ENCODE measurements at places on chromosomes 6 and 20.
A peak's percentile ranks its signal among the peaks of the same experiment; 100 is the strongest.

DNA sequence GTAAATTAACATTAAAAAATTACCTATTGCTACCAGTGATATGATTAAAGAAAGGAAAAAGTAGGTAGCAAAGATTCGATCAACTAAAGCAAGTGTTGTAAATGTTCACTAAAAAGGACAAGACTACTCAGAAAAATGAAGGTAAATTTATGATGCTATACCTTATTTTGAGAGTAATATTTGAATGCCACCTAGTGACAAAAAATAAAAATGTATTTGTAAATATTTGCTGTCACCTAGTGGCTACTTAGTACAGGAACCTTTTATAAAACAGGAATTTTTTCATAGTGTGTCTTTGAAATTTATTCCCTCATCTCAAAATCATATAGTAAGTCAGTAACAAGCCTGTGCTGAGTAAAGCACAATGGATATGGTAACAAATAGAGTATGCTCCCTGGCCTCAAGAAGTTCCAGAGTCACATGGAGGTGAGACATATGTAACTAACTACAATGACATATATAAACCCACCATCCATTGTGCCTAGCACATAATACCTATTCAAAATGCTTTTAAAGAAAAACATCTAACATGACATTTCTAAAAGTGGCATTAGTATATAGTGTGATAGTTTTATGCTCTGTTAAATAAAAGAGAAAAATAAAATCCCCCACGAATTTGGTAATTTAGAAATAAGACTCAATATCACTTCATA, 193.1 kb upstream of the SIM1 start:
- no peak for DNase-seq

- DNase-seq: no peak
These were observed 45.5 kb downstream of the PCNA start for GRCh38 chr20:5074232-5074674.

DNA sequence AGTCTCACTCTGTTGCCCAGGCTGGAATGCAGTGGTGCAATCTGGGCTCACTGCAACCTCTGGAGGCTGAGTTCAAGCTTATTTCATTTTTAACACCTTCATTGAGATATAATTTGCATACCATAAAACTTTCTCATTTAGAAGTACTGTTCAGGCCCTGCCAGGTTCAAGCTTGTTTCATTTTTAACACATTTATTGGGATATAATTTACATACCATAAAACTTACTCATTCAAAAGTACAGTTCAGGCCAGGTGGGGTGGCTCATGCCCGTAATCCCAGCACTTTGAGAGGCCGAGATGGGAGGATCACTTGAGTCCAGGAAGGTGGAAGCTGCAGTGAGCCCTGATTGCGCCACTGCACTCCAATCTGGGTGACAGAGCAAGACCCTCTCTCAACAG, 5.5 kb downstream of the OR2B6 start:
- no peak for DNase-seq

DNA sequence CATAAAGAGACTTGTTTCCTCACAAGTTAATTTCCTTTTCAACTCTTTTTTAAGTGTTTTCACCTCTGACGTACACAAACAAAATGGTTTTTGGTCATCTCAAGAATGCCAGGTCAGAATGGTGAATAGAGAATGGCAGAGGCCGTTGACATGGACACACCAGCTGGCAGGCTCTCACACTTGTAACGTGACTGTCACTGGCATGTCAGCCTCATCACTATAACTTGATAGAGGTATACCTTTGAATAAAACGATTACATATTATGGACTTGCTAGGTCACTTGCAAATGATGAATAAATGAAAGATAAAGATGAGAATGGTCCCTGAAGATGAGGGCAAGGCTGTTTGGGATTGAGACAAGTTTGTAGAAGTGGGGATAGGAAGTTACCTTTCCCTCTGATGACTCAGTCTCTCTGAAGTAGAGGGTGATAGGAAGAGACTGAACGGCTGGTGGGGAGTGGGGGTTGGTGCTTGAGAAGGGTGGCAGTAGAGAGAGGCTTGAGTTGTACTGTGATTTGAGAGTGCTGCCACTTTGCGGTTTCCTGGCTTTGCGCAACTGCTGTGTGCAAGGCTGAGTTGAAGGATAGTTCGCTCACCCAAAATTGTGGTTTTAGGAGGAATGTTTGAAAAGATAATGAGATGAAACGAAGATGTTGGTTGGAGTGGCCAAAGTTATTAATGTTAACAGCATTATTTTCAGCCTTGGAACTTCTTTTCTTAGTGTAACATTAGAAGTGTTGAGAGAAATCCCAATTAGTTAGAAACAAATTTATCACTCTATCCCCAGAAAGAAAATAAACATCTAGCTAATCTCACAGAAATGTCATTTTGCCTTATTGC, 30.3 kb downstream of the TBPL1 start:
- DNase-seq: peak; percentile 3

- DNase-seq: no peak
These were observed 58.0 kb upstream of the MYL9 start for GRCh38 chr20:36483209-36483918.

DNA sequence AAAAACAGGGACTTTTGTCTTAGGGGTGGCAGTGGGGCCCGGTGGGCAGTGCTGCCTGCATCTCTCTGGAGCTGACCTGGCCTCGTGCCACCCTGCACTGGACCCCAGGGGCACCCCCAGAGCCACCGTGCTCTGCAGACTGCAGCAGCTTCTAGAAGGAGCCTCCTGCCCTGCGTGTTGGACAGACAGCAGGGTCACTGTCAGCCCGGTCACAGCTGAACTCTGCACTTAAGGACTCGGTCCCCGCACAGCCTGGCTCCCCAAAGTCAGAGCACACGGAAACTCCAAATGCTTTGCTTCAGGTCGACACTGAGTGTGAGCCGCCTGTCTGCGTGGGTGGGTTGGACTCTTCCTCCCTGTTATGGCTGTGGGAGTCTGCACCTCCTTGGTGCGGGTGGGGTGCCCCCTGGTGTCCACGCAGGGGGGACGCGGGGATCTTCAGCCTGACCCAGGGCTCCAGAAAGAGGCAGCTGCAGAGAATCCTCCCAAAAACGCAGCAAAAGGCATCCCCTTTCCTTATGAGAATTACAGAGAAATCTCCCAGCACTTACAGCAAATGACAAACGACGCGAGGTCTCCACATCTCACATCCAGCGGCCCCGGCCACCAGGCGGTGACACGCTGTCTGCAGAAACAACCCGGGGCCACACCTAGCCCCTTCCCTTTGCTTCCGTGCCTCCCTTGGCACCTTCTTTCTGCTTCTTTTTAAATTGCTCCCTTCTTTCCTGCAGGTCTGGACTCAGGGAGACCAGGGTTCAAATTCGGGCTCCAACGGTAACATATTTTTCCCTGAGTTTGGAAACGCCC, 36.3 kb upstream of the DACT2 start:
- DNase-seq: no peak

DNA sequence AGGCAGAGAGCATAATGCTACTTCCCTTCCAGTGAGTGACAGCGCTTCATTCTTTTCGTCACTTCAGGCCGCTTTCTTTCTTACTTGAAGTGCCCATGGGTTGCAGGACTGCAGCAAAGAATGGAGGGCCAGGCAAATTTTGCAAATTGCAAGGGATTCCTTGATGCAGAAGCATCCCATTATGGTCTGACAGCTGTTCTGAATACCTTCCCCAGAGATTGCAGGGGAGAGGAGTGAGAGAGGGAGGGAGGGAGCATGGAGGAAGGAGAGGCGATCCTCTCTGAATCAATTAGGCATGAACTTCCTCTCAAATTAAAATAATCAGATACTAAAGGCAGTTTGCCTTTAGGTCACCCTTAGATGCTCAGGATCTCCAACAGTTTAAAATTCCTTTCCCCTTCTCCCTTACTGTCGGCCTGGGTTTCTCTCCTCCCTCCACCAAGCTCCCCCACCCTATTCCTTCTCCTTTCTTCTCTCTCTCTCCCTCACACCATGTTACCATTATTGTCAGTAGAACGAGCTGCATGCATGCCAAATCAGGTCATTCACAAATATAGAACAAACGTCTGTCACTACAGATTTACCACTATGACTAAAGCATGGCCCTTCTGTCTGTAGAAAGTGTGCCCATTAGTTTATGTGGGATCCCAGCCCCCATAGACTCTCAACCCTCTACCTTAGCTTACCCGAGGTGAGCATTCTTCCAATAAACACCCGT, 289.2 kb downstream of the CD83 start:
- DNase-seq: no peak

GRCh38 chr6:157228426-157229131, 94.7 kb downstream of the TMEM242 start:
- no peak for DNase-seq

DNA sequence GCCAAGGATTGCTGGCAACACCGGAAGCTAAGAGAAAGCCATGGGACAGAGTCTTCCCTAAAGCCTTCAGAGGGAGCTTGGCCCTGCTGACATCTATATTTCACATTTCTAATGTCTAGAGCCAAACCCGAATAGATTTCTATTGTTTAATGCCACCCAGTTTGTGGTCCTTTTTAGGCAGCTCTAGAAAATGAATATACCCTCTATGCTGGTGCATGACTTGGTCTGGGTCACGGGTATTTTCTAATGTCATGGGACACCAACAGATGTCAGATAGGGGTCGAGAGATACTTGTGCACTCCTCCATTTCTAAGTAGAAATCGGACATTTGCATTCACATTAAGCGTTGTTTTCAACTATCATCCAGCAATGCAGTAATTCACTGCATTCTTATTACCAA, 37.0 kb upstream of the SOX4 start:
- no peak for DNase-seq

DNA sequence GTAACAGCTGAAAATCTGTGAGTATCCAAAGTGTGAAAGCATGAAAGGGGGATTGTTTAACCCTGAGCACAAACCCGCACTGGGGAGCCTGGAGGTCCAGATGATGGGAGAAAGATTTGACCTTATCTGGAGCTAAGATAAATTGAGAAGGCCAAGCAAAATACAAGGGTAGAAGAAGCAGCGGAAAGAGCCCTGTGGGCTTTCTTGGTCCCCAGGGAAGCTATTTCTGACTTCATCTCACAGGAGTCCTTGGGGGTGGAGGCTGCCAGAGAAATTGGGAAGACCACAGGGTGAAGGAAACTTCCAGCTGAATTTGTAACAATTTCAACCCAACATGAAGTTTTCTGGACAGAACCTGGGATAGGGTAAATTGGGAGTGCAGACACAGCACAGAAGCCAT, 476.9 kb downstream of the MMUT start:
- no peak for DNase-seq

DNA sequence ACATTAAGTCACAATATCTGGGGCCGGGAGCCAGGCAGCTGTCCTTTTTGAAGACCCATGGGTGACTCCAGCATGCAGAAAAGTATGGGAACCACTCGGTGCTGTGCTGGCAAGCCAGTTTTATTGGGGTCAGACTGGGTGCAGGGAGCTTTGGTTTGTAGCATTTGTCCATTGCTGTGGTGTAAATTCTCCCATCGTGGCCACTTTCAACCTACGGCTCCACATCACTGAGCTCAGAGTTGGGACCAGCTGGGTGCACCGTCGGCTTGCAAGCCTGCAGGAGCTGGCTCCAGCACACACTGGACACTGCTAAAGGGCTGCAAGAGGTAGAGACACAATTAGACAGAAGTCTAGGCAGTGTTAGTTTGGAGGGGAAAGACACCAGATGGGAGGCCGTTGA, 66.9 kb downstream of the SYNJ2 start:
- DNase-seq: no peak

- DNase-seq: peak; percentile 25
These were observed 58.4 kb downstream of the GJA10 start for GRCh38 chr6:89952686-89953085.

DNA sequence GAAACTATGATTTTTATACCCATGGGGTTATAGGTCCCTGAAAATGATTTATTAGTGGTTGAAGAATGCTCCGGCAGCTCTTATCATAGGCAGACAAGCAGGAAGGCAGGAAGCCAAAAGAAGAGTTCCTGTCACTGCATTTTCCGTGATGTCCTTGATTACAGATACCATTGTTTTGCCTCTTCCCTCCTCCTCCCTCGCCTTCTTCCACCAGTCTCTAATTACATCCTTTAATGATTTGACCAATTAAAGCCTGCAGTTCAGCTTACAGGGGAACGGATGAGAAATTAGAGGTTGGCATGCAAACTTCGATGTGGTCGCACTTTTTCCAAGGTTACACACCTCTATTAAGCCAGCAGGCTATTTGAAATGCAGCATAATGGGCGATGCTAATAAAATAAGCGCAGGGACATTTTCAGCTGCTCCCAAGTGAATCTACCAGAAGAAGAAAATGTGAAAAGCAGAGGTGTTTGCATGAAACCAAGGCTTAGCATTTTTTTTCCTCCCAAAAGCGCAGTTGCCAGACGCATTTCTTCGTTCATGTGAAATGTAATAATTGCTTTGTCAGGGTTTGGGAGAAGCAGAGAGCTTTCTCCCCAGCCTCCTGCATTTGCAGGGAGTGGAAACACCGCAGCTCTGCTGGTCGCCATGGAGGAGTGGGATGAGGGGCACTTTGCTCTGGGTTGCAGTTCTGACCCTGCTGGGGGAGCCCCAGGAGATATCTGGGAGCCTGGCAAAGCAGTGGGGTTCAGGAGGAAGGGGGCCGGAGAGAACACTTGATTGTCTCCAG, 6.0 kb downstream of the NOX3 start:
- no peak for DNase-seq

GRCh38 chr20:52239102-52239501, 47.5 kb upstream of the ZFP64 start:
- no peak for DNase-seq

GRCh38 chr20:60540591-60540990, 582.4 kb downstream of the CDH26 start:
- DNase-seq: no peak

- no peak for DNase-seq
These were observed 99.1 kb upstream of the MTHFD1L start for GRCh38 chr6:150766201-150766997.

GRCh38 chr20:11766961-11767360, 150.7 kb upstream of the BTBD3 start:
- no peak for DNase-seq

DNA sequence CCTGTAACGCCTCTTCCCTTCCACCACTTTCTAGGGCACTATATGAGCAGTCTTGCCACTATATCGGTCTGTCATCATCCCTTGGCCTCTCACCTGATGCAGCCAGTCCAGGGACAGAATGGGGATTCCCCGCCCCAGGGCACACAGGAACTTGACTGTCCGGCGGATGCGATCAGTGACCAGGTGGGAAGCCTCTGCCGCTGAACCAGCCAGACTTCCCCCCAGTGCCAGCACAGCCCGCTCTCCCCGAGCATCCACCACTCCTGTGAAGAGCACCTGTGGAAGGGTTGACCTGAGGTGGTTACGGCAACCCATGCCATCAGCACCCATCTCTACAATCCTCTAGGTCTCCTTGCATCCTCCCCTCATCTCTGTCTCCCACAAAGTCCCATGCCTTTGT, 12.2 kb upstream of the NRM start:
- DNase-seq: no peak
